NCI-H748 treated with DMSO at 0.1 percent for 48 hours (cell line): ENCODE measurements at places on chromosomes 7 and 10.

- no peak for DNase-seq
Observed at GRCh38 chr7:120654241-120654640, 203.7 kb downstream of the TSPAN12 start.

DNA sequence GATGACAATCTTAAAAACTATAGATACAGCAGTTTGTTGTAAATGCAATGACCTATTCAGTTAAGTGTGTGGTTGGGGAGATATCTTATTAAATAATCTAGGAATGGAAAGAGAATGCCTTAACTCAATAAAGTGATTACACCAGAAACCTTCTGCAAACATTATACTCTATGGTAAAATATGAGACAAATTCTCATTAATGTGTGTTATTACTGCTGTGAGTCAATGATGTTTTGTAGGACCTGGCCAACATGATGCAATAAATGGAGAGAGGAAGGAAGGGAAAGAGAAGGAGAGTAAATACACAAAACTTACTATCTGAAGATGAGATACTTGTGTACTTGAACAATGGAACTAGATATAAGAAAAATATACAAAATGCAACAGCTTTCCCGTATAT, 25.1 kb downstream of the MKX start:
- DNase-seq, result no peak

DNA sequence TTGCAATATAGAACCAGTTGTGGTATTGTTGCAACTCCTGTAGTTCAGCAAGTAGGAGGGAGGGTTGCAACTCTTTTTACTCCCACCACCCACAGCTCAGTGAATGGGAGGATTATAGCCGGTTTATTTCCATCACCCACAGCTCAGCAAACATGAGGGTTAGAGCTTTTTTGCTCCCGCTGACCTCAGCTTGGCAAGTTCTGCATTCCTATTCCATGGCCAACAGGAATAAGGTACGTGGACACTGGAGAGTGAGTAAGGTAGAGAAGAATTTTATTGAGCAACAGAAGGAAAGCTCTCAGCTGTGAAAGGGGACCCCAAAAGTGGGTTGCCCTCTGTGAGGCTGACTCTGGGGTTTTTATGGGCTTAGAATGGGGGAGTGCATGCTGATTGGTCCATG, 167.1 kb upstream of the SMIM30 start:
- no peak for DNase-seq

GRCh38 chr7:133429371-133429770, 176.5 kb downstream of the EXOC4 start:
- no peak for DNase-seq

- no peak for DNase-seq
Observed at GRCh38 chr10:114405011-114405350, 679 bp upstream of the AFAP1L2 start.

- DNase-seq, result no peak
Observed at GRCh38 chr7:129925416-129926002, 27.3 kb downstream of the UBE2H start.

- DNase-seq, result no peak
Observed at GRCh38 chr10:57716884-57717283, 550.8 kb downstream of the IPMK start.

- DNase-seq, result no peak
Observed at GRCh38 chr10:102394801-102395399, 605 bp upstream of the NFKB2 start.

- no peak for DNase-seq
Observed at GRCh38 chr7:80183900-80184685, 49.5 kb downstream of the GNAI1 start.

- no peak for DNase-seq
Observed at GRCh38 chr7:134856091-134856490, 76.7 kb downstream of the CALD1 start.

DNA sequence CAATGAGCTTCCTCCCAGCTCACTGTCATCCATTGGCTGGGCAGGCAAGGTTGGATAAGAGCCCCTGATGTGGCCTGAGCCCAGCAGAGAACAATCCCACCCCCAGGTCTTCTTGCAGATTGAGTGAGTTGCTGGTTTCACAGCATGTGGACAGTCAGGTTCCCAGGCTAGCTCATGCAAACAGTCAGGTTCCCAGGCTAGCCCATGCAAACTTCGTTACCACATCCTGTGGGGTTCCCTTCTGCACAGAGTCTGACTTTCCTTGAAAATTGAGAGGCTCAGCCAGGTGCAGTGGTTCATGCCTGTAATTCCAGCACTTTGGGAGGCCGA, 67.1 kb downstream of the TMEM130 start:
- DNase-seq, result no peak

GRCh38 chr7:20828947-20829346, 42.3 kb upstream of the SP8 start:
- peak; percentile 87 for DNase-seq

GRCh38 chr7:12557282-12557681, 13.2 kb upstream of the SCIN start:
- DNase-seq, result peak; percentile 90

DNA sequence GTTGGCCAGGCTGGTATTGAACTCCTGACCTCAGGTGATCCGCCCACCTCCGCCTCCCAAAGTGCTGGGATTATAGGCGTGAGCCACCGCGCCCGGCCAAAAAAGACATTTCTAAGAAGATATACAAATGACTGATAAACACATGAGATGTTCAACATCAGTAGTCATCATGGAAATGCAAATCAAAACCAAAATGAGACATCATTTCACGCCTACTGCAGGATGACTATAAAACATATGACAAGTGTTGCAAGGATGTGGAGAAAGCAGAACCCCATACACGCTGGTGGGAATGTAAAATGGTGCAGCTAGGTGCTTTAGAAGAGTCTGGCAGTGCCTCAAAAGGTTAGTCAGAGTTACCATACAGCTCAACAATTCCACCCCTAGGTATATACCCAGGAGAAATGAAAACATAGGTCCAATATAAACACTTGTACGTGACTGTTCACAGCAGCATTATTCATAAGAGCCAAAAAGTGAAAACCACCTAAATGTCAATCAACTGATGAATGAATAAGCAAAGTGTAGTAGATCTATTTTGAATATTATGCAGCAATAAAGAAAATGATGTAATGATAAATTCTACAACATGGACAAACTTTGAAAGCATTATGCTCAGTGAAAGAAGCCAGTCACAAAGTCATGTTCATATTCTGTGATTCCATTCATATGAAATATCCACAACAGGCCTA, 24.5 kb downstream of the TMEM209 start:
- no peak for DNase-seq

DNA sequence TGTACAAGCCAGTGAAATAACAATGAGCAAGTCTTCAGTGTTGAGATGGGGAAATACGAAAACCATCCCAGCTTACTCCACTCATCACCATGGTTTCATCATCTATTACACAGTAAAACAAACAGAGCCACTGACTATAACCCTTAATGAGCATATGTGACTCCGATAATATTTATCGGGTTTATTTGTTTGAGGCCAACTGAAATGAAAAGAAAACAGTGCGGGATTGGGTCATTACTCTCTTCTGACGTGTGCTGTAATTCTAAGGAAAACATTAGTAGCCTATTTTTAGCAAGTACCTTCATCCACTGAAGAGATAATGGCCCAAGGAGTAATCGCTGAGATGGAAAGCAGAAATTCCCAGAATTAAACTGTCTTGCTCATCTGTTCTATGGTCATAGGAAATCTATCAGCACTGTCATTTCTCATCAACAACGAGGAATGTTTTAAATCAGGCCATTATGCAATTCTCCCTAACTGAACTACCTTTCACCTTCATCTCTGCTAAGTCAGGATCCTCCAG, 716.5 kb downstream of the INHBA start:
- DNase-seq, result no peak

- DNase-seq, result no peak
Observed at GRCh38 chr7:66185680-66186187, 19.4 kb upstream of the TPST1 start.

- no peak for DNase-seq
Observed at GRCh38 chr7:10315881-10316280, 657.8 kb upstream of the PHF14 start.

DNA sequence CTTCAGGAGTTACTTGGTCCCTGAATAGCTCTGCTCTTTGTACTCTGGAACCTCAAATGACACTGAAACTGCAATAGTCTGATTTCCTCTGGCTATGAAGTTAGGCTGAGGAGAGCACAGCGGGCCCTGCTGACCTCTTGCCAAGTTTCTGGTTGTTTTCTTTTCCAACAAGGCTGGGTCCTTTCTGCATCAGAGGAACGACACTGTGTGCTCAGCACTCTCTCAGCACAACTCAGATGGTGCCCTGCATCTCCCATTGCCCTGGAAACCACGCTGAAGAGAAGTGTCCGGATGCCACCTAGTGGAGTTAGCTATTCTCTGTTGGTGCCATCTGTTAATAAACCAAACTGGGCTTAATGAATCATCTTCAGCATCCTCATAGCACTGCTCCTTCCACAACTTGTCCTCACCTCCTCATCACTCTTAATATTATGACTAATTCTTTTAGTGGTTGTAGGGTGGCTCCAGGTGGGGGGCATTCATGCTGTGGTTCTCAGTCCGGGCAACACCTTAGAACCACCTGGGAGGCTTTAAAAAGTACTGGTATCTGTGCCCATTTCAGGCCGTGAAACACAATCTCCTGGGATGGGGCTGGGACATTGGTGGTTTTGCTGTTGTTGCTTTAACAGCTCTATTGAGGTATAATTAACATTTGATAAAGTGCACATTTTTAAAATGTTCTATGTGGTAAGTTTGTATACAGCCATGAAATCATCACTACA, 8.2 kb upstream of the EFCAB10 start:
- DNase-seq, result peak; percentile 66

DNA sequence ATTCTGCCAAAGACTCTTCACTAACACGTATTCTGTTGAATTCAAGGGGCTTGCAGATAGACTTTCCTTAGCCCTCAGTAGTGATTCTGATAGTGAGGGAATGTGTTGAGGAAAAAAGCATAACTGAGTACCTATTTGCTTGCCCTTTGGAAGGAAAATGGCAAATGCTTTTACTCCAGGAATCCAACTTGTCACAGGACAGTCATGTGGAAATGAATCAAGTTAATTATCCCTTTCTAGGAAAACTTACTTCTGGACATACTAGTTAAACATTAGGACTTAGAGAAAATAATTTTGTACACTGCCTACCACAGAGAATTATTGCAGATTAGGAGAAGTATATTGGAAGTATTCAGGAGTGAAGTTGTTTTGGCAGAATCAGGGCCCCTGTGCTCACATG, 148.9 kb upstream of the SLC13A1 start:
- no peak for DNase-seq

GRCh38 chr7:37833107-37833817, 15.1 kb upstream of the NME8 start:
- DNase-seq, result peak; percentile 31

- DNase-seq, result no peak
Observed at GRCh38 chr7:92121681-92122080, 12.6 kb downstream of the CYP51A1 start.

GRCh38 chr10:71250405-71250804, 38.0 kb downstream of the UNC5B start:
- DNase-seq, result no peak

DNA sequence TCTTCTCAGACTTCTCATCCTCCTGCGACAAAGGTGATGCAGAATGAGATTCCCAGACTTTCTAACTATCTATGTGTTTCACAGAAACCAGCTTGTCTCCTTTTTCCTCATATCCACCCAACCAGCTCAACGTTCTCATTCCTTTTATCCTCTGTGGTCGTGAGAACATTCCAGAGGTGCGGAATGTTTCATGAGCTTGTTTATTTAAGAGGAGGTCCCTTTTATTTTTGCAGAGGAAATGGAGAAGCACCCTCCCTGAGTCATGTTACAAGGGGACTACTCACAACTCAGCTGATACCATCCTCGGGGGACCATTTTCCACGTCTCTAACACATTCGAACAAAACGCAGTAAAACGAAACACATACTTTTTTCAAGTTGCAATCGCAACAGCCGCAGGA, 93.2 kb downstream of the ZRANB1 start:
- no peak for DNase-seq

GRCh38 chr10:114604357-114605130, 53.5 kb downstream of the ABLIM1 start:
- no peak for DNase-seq

DNA sequence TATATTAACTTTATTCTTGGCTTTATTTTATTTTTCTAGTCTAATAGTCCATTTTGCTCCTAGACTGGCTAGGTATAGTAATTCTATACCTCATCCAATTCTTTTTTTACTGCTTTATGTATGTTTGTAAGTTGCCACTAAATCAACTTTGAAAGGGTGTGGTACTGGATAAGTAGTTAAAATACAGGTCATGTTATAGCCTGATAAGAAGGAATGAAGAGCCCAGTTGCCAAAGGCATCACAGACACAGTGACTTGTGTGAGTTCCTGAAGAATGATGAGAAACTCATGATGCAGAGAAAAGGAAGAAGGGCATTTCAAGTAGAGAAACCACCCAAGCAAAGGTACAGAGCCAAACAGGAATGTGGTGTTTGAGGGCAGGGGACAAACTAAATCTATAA, 27.3 kb downstream of the NAPEPLD start:
- DNase-seq, result no peak

GRCh38 chr7:22348379-22348778, 8.6 kb downstream of the RAPGEF5 start:
- no peak for DNase-seq

GRCh38 chr10:51815723-51816122, 116.3 kb upstream of the CSTF2T start:
- DNase-seq, result no peak

DNA sequence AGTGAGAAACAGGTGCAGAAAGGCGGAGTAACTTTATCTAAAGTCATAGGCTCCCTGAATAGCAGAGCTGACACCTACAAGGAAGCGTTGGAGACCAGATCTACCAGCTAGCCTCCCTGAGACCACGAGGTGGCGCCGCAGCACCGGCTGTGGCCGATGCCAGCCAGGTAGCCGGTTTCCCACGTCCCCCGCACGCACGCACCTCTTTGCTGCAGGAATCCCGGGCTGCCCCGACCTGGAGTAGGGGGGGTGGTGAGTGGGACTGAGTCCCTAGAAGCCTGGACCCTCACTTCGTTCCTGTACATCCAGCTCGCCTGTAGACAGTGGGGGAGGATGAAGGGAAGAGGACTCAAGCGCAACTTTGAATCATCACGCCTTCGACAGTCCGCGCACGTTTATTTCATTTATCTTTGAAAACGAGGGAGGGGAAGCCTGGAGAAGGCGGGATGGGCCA, 3.7 kb downstream of the ELOVL3 start:
- peak; percentile 44 for DNase-seq

- no peak for DNase-seq
Observed at GRCh38 chr10:13987446-13987845, 343.3 kb downstream of the FRMD4A start.

GRCh38 chr10:49139846-49140195, 6.0 kb upstream of the FAM170B start:
- DNase-seq, result no peak

- no peak for DNase-seq
Observed at GRCh38 chr7:90421651-90422050, 18.4 kb downstream of the CLDN12 start.
